ENCODE measurements at places on chromosomes 3 and 15. TPM values are rescaled to one million over a fixed set of nuclear protein-coding genes. Genes with fewer than 3 reads are reported as not detected.

Gene GOLGA8N
- total RNA-seq = 0.66 TPM

Gene ANO10
- 13.1 TPM for total RNA-seq

Gene UBAP1L
- 0.13 TPM for total RNA-seq

Gene FRMD5
- total RNA-seq = 1.00 TPM

Gene NLGN1
- not detected for total RNA-seq

Gene GOLGA6L7
- not detected for total RNA-seq

Gene RBM6
- total RNA-seq = 86.1 TPM

GRCh38 chr3:46812237-46812791, 50.9 kb downstream of the MYL3 start:
- no peak for DNase-seq
- 0 out of 3 replicates have a peak, but pooled peaks cover 5% of the 10 kb centered on the region for H3K27me3 ChIP-seq
- H3K4me3 ChIP-seq = no peak overlapping the region
- H3K36me3 ChIP-seq = no peaks in the 10 kb centered on the region

DNA sequence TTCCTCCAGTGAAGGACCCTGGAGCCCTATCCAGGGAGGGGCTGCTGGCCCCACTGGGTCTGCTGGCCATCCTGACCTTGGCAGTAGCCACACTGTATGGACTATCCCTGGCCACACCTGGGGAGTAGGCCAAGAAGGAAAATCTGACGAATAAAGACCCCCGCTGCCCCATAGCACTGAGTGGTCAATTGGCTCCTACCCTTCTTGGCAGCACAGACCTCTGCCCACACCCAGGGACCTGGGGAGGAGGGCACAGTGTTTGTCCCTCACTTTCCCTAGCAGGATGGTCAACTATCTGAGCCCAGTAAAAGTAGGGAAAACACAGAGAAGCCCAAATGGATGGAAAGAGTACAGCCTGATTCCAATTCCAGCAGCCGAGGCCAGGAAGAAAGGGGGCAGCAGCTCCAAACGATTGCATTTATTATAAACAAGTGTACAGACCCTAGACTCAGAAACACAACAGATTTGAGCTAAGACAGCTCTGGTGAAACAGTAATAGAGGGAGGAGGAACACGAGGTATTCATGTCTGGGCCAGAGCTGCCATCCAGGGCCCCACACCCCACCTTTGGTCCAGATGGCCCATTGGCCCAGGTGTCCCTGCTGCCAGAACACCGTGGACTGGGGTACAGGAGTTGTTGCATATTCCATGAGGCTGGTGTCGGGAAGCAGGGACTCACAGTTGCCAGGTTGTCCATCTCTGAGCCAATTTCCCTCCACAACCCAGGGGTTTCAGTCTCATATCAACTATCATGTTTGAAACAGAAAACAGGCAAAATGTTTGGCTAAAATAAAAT, 21.1 kb downstream of the ATRIP start:
- H3K27me3 ChIP-seq = no peaks in the 10 kb centered on the region
- H3K27ac ChIP-seq = peak overlapping the region; percentile 27
- no peak for DNase-seq
- H3K4me3 ChIP-seq = no peak overlapping the region
- H3K4me1 ChIP-seq = peaks cover 58% of the 10 kb centered on the region
- peaks cover 3% of the 10 kb centered on the region for H3K36me3 ChIP-seq

DNA sequence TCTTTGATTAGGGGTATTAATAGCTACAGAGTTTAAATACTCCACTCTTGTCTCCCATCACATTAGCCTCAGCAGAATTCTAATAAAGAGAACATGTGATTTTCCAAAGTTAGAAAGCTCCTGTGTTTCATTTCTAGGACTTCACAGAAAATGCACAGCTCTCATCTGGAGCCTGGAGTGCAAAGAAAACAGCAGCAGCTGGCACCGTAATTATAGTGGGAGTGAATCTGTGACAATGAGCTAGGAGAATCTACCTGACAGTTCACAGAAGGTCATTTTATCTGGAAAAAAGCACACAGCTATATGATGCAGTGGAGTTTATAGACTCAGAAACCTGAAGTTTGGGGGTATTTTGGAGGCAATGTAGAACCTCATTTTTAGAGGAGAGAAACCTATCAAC, 5.4 kb upstream of the TRIM59 start:
- no peak overlapping the region for H3K4me3 ChIP-seq
- H3K36me3 ChIP-seq = no peaks in the 10 kb centered on the region
- peaks cover 8% of the 10 kb centered on the region for H3K27me3 ChIP-seq
- H3K4me1 ChIP-seq = 0 out of 2 replicates have a peak, but pooled peaks cover 5% of the 10 kb centered on the region

- H3K27me3 ChIP-seq = no peaks in the 10 kb centered on the region
- H3K4me1 ChIP-seq = peaks cover 45% of the 10 kb centered on the region
- no peak for DNase-seq
Observed at GRCh38 chr15:37041042-37041441, 59.3 kb downstream of the MEIS2 start.

DNA sequence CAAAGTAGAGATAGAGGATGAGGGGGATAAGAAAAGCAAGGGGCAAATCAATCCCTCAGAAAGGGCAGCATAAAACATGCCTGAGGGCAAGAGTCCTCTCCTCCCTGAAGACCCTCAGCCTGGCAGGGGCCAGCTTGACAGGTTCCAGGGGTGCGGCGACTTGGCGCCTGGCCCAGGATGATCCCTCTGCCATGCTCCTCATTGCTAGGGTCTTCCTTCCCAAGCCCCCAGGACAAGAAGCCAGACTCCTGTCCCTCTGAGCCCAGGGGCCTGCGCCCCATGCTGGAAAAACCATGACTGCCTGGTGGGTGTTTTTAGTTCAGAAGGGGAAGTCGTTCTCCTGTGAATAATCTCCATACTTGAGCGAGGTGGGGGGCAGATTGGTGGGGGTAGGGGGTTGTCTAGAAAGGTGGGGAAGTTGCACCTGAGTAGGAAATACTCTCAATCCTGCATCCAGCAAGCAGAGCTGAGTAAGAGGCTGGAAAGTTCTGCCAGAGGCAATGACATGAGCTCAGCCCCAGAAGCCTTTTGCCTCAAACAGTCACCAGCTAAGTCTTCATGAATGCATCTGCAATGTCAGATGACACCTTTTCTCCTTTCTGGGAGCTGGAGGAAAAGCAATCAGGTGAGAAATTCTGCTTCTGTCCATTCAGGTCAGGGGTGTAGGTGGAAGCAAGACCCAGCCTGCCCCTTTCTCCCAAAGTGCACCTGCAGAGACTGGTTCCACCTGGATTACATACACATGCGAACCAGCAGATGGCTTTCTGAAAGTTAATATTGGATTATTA, 18.3 kb downstream of the SLC12A8 start:
- H3K27me3 ChIP-seq = 0 out of 3 replicates have a peak, but pooled peaks cover 4% of the 10 kb centered on the region
- DNase-seq = no peak
- no peak overlapping the region for H3K4me3 ChIP-seq
- H3K4me1 ChIP-seq = peaks cover 11% of the 10 kb centered on the region
- no peak overlapping the region for H3K27ac ChIP-seq

- no peak for DNase-seq
- no peaks in the 10 kb centered on the region for H3K36me3 ChIP-seq
- no peaks in the 10 kb centered on the region for H3K27me3 ChIP-seq
Observed at GRCh38 chr3:23377928-23378672, 175.0 kb downstream of the UBE2E2 start.

DNA sequence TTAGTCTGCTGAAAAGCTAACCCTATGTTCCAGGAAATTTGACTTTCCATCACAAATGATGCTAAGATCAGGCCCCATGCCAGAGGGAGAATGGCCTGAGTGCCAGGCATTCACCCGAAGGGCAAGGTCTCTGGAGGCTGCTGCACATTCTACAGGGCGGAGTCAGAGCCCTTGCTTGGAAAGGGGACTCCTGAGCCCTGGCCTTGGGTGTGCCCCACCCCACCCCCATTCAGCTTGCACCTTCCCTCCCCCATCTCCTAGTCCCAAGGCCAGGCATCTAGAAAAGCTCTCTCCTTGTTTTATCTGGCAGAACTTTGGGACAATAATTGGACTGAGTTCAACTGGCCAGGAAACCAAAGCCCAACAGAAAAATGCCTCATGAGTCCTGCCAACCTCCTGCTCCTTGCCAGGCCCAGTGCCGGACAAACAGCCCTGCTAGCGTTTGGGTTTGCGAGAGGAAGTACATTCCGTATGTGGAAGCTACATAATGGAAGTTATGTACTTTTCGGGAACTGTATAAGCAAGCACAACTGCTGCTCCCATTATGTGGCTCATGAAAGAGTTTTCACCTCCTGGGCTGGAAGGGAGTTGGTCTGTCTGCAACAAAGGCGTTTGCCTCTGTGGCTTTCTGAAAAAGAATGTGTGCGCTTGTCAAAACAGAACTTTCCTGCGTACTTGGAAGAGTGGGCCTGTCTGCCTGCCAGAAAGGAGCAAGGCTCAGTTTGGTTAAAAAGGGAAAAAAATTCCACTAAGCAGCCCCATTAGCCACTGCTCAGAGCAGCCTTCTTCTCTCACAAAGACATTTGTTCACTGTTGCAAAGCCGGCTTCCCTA, 321.5 kb upstream of the CTNNB1 start:
- H3K4me1 ChIP-seq = peaks cover 50% of the 10 kb centered on the region
- H3K27ac ChIP-seq = no peak overlapping the region
- no peaks in the 10 kb centered on the region for H3K36me3 ChIP-seq
- no peak overlapping the region for H3K4me3 ChIP-seq
- peak; percentile 12 for DNase-seq

GRCh38 chr3:138678086-138678485, 69.5 kb downstream of the FAIM start:
- peaks cover 15% of the 10 kb centered on the region for H3K4me1 ChIP-seq
- no peaks in the 10 kb centered on the region for H3K27me3 ChIP-seq
- H3K4me3 ChIP-seq = no peak overlapping the region
- H3K36me3 ChIP-seq = peaks cover 38% of the 10 kb centered on the region
- DNase-seq = no peak

GRCh38 chr3:47612879-47613278, 34.2 kb upstream of the CSPG5 start:
- no peak for DNase-seq
- no peak overlapping the region for H3K27ac ChIP-seq
- H3K36me3 ChIP-seq = peaks cover 16% of the 10 kb centered on the region
- no peak overlapping the region for H3K4me3 ChIP-seq
- no peaks in the 10 kb centered on the region for H3K4me1 ChIP-seq

- H3K27me3 ChIP-seq = no peaks in the 10 kb centered on the region
- no peak for DNase-seq
- H3K4me1 ChIP-seq = no peaks in the 10 kb centered on the region
- H3K36me3 ChIP-seq = no peaks in the 10 kb centered on the region
- no peak overlapping the region for H3K27ac ChIP-seq
- no peak overlapping the region for H3K4me3 ChIP-seq
Observed at GRCh38 chr15:95017666-95018328, 786.4 kb downstream of the MCTP2 start.

GRCh38 chr3:30548600-30548999, 57.8 kb upstream of the TGFBR2 start:
- DNase-seq = no peak
- no peak overlapping the region for H3K4me3 ChIP-seq
- no peaks in the 10 kb centered on the region for H3K27me3 ChIP-seq

- H3K27ac ChIP-seq = no peak overlapping the region
- no peaks in the 10 kb centered on the region for H3K4me1 ChIP-seq
- no peak for DNase-seq
- H3K4me3 ChIP-seq = no peak overlapping the region
Observed at GRCh38 chr3:52145736-52146110, 8.5 kb downstream of the POC1A start.

- H3K4me3 ChIP-seq = no peak overlapping the region
- H3K27me3 ChIP-seq = no peaks in the 10 kb centered on the region
- H3K36me3 ChIP-seq = no peaks in the 10 kb centered on the region
- no peak overlapping the region for H3K27ac ChIP-seq
Observed at GRCh38 chr3:78275420-78275852, 1235.5 kb downstream of the ROBO2 start.

GRCh38 chr3:173945170-173945569, 547.6 kb downstream of the NLGN1 start:
- no peaks in the 10 kb centered on the region for H3K36me3 ChIP-seq
- no peak for DNase-seq
- H3K27me3 ChIP-seq = no peaks in the 10 kb centered on the region
- H3K27ac ChIP-seq = no peak overlapping the region

DNA sequence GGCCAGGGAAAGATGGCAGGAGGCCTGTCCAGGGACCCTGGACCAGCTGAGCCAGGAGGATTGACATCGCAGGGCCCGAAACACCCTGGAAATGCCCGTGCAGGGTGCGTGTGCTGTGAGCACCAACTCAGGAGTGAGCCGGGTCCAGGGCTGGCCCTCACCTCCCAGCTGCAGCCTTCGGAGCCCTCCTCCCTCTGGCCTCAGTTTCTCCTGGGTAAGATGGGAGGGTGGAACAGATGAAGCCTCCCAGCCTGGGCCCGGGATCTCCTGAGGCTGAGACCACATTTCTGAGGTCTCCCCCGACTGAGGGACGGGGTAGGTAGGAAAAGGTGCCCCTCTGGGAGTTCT, 5.3 kb upstream of the CALML4 start:
- H3K27me3 ChIP-seq = no peaks in the 10 kb centered on the region
- no peak for DNase-seq
- no peak overlapping the region for H3K27ac ChIP-seq

DNA sequence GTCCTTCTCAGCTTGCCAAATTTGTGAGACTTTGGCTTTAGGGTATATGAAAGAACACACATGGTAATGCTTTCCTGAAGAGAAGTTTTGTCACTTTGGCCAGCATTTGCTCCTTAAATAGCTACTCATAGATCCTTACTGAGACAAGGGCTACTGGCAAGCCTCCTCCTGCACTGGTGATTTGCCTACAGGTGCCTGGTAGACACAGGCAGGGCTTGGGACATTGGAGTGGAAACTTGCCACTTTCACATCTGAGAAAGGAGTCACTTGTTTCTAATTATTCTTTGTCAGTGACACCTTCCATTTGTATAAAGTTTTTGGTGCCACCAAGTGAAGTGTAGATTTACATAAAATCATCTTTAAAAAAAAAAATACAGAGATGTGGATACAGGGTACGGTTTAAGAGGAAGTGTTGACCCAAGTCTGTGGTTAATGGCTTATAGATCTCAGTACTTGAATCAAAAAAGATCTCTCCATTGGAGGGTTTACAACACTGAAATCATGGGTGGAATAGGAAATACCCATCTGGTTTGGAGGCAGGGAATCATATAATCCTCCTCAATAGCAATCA, 132.8 kb upstream of the GADL1 start:
- no peak for DNase-seq
- no peaks in the 10 kb centered on the region for H3K4me1 ChIP-seq
- H3K4me3 ChIP-seq = no peak overlapping the region
- no peaks in the 10 kb centered on the region for H3K36me3 ChIP-seq

DNA sequence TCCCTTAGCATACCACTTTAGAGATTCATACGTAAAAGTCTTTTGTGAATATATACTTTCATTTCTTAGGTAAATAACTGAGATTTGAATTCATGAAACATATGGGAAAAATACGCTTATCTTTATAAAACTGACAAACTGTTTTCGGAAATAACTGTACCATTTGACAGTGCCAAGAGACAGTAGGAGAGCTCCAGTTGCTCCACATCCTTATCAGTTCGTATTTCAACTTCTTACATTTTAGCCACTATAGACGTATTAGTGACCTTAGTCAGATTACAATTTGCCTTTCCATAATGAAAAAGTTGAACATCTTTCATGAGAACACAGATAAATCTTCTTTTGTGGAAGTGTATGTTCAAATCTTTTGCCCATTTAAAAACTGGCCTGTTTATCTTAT, 133.5 kb downstream of the NR2E3 start:
- no peaks in the 10 kb centered on the region for H3K4me1 ChIP-seq
- H3K4me3 ChIP-seq = no peak overlapping the region
- no peak for DNase-seq
- no peaks in the 10 kb centered on the region for H3K27me3 ChIP-seq
- no peak overlapping the region for H3K27ac ChIP-seq
- H3K36me3 ChIP-seq = no peaks in the 10 kb centered on the region

All from HepG2 (cell line).